Stimulated activated CD4-positive, alpha-beta T cell treated with anti-CD3 and anti-CD28 coated beads, Interleukin-12 subunit alpha, Interleukin-12 subunit beta, amount 100 ng/mL, for 4 hours (primary cell): ENCODE measurements at places on chromosomes 7 and 10.

DNA sequence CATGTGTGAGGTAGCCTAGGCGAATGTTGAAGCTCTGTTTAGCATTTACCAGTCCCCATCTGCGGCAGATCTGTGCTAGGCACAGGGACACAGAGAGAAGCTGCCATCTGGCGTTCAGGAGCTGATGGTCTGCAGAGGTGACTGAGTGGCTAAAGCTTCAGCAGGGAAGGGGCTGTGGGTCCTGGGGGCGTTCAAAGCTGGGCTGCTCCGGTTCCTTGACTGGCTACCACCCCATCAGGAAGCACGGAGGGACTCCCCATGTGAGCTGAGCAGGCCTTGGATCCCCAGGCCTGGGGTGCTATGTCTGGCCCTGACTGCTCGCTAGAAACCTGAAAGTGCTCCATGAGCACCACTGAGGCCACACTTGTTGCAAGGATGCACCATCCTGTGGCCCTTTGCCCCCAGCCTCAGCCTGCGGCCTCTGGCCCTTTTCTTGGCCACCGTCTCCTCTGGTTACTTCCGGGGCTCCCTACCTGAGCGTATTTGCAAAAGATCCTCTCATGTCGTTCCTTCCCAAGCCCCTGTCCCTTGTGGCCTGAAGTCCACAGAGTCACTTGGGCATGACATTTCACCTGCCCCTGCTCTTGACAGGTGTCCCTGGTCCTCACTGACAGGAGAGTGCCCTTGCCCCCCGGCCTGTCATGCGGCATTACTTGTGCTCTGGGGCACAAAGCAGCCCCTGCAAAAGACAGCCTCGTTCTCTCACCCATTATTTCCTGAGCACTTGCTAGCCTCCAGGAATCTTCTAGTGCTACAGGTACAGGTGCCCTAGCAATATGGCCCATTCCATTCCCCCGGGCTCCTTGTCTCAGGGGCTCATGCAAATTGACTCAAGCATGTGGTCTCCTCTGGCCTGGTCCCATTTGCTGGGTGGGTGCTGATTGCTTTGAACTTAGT, 108.1 kb downstream of the GLRX3 start:
- no peak for DNase-seq

DNA sequence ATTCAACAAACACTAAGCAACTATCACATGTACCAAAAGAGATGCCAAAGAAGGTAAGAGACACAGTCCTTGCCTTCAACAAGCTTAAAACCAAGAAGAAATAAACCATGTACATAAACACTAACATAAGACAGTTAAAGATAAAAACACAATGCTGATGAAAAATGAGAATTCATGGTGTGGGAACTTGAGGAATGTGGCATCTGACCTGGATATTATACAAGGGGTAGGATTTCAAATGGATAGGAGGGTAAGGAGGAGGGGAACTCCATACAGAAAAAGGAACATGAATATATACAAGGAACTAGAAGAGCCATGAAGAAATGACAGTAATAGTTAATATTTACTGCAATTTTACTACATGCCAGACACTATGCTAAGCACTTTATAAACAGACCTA, 11.0 kb downstream of the HIBADH start:
- DNase-seq = no peak

DNA sequence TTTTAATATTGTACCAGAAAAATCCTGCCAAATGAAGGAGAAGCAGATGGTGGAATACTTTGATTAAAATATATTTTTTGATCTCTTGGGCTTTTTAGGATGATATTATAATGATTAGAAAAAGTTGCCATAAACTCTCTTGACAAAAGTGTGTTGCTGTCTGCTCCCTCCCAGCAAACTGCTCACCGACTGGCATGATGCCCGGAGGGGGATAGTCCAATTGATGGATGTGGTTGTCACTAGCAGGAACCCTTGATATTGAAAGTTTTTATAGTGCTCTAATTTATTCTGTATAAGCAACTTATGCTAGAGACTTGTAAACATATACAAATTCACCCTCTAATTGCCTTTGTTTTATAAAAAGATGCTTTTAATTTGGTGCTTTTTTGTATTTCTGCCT, 114.0 kb downstream of the DNAH11 start:
- DNase-seq = no peak

- no peak for DNase-seq
Observed at GRCh38 chr7:15470825-15471668, 90.8 kb downstream of the AGMO start.

DNA sequence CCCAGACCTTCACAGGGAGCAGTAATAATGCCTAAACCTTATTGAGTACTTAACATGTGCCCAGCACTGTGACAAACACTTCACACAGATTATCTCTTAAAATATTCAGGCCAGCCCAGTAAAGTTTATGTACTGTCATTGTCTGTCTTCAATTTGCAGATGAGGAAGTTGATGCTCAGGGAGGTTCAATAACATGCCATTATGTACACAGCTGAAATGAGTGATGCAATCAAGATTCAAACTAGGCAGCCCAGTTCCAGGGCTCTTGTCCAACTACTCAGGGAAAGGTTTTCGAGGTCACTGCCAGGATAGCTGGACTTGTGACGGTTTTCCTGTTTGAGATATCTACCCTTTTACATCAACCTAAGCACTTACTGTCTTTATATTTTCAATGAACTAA, 56.1 kb downstream of the AUTS2 start:
- DNase-seq = no peak

DNA sequence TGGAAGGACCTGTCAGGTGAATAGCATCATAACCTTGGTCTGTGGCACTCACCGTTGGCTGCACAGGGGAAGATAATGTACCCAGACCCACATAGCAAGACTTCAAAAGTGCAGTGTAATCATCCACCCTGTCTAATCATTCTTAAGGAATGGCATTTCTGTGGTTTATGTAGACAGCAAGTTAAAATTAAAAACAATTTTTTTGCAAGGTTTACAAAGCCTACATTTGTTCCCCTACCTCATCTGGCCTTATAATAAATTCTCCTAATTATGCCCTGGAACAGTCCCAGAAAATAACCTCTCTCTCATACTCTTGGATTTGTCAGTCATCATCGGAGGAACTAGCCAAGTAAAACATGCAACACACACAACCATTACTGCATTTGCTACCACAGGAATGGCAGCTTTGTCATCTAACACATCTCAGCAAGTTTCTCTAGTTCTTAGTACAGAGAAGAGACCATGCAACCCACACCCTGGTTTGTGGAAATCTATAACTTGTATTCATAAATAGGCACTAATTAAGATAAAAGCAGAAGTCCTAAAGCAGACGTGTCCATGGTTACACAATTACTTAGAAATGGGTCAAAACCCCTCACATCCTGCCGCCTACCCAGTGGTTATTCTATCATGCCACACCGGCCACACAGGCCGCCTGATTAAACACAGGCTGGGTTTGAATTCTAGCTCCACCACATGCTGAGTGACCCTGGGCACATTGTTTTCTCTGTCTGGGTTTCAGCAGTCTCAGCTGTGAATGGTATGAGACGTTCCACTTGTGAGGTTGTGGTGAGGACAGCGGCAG, 19.1 kb downstream of the ABLIM1 start:
- no peak for DNase-seq

DNA sequence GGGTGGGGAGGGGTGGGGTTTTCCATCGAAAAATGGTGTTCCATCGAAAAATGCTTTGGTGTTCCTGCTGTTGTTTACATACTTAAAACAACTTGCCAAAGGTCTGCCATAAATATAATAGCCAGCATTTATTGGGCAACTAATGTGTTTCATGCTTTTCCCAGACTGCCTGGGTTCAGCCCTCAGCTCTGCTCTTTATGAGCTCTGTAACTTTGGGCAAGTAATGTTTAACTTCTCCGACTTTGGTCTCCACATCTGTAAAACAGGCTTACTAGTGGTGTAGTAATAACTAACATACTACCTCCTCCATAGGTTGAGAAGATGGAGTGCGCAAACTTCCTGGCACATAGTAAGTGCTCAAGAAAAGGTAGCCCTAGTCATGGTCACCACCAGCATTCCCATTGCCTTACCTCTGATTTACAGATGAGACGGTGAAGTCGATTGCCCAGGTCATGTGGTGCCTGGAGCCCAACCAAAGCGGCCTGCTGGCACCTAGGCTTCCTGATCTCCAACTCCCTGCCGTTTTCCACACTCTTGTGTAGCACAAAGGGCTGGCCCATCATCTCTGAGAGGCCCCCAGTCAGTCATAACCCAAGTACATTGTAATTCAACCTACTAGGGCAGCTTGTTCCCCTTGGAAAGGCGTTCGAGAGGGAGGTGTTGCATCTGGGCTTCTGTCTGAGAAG, 8.9 kb downstream of the ZMIZ1 start:
- no peak for DNase-seq

DNA sequence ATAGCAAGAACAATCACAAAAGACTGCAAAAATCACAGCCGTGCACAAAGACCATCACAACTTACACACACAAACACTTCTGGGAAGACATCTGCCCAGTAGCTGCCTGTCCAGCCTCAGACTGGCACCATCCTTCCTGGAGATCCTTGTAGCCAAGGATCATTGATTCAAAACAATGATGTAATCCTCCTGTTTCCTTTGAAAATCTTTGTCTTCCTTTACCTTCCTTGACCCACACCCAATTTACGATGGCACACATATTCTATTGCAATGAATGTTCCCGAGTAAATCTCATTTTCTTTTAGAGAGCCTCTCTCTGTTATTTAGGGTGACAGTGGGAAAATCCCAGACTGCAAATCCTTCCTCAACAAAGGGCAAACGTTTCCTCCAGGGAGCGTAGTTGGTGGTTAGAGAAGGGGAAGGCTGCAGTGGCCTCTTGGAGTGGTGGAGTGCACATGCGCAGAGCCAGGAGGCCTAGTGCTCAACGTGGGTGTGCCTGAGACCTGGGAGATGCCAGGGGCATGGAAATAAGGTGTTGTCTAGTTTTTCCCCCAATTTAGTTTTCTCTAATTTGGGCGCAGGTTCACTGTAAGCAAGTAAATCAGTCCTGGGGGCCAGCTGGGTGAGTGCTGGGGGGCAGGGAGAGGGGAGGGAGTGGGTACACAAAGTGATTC, 3.1 kb upstream of the INPP5A start:
- DNase-seq = no peak

DNA sequence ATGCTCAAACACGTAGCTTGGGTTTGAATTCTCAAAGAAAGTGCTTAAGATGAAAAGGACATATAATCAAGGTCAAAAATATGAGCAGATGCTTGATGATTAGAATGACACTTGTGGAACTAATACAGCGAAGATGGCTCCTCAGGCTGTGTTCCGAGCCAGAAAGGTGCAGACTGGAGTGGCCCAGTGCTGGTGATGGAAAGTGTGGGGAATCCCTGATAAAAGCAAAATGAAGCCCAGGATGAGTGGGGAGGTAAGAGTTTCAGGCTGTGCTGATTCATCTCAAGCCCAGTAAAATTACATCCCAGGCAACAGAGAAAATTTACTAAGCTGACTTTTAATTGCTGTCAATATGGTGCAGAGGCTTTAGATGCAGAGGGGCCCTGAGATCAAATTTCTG, 77.8 kb upstream of the IKZF1 start:
- no peak for DNase-seq

DNA sequence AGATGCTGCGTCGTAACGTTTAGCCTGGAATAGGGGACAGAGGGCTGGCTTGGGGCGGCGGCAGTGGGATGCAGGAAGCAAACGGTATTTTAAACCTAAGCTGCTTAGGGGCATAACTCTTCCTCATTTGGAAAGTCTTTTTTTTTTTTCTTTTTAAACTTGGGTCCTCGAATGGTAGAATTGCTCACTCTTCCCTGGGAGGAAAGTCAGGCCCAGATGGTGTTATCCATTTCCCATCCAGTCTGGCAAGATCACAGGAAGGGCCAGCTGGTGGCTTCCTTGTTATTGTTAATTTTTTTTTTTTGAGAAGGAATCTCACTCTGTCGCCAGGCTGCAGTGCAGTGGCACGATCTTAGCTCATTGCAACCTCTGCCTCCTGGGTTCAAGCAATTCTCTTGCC, 56.6 kb downstream of the TMEM209 start:
- no peak for DNase-seq
